ENCODE measurements at places on chromosomes 13 and 19.

DNA sequence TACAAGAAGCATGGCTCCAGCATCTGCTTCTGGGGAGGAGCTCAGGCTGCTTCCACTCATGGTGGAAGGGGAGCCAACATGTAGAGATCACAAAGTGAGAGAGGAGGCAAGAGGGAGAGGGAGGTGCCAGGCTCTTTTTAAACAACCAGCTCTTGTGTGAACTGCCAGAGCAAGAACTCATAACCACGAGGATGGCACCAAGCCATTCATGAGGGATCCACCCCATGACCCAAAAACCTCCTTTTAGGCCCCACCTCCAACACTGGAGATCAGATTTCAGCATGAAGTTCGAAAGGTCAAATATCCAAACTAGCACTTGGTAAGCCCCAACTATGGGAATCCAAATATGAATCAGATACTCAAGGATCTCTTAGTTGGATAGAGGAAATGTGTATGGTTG lies 131.2 kb downstream of the RXFP2 start:
- DNase-seq: no peak

- peak; percentile 96 for DNase-seq
Measured at GRCh38 chr19:52535771-52536447, 8.4 kb downstream of the ZNF808 start.

GRCh38 chr19:2700660-2701360 lies 1.7 kb downstream of the GNG7 start:
- DNase-seq: no peak

DNA sequence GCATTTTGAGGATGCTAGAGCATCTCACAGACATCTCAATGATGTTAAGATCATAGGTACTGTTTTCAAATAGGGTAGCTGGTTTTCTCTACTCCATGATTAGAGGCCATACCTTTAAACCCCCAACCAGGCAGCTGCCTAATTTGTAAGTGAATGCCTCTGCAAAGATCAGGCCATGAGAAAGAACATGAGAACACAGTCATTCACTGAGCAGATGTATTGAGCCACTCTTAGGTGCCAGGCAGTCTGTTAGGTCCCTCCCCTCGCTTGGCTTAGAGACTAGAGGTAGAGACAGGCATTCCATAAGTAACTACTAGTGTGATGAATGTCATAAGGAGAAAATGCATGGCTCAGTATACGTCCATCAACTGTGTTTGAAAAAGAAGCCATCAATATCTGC lies 410.0 kb downstream of the FGF9 start:
- DNase-seq: no peak

GRCh38 chr13:21797736-21798135 lies 126.9 kb downstream of the FGF9 start:
- DNase-seq: no peak

- no peak for DNase-seq
Measured at GRCh38 chr13:90103099-90103784, 1244.2 kb upstream of the MIR17HG start.

- no peak for DNase-seq
Measured at GRCh38 chr19:31883296-31883990, 462.0 kb upstream of the ZNF507 start.

DNA sequence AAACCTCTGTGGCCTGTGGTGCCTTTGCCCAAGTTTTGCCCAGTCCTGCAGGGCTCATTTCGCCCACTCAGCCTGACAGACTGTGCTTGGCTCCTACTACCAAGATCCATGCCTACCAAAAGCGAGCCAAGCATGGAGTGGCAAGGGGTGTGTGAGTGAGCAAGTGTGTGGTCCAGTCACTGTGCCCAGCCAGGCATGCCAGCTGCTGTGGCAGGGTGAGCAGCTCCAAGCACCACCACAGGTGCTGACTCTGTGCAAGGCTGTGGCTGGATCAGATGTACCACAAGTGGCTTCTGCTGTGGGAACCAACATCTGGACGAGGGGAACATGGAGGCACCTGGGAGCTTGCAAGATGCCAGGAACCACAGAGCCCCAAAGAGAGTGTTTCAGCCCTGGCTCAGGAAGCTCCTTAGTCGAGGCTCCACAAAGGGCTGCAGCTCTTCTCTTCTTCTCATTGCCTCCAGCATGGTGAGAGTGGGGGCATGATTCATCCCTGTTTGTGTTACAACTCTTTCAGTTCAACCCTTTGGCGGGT lies 1564.2 kb upstream of the MIR17HG start:
- DNase-seq: no peak

DNA sequence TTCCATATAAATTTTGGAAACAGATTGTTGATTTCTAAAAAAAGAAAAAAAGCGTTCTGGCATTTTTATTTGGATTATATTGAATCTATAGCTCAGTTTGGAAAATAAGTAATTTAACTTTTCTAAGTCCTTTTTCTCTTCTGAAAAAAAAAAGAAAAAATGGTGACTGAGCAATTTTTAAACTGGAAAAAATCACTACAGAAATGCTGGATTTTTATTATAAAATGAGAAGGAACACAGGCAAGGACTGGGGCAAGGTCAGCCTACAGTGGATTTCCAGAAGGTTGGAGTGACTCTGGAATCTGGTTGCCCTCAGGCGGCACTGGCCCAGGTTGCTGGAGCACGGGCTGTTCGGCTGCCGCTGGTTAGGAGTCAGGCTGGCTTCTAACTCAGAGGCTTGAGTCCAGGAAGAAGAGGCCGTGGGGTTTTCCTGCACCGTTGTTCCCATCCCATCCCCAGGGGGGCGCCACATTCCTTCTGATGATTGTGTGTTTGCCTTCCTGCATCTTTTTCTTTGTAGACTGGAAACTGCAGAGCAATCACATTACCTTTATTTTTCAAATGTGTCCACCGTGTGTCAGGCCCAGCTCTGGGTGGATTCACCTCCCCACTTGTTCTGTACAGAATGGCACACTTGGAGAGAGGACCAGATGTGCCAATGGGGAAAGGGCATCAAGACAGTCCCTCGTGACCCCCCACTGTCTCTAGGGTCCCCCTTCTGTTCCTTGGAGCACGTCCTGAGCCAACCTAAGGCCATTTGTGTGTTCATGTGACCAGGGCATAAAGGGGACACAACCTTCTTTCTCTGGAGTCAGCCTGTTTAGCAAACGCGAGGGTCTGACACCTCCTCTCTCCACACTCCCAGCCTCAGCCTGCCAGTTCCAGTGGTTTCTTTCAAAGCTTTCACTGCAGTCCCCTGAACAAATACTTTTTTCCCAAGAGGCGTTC lies 44.5 kb upstream of the GTF3A start:
- DNase-seq: peak; percentile 64

All from stimulated activated CD4-positive, alpha-beta T cell treated with anti-CD3 and anti-CD28 coated beads, Interleukin-15, amount 100 ng/mL, for 24 hours (primary cell).